Renal cortical epithelial cell (primary cell): ENCODE measurements at places on chromosomes 7 and 10. TPM values are rescaled to one million over a fixed set of nuclear protein-coding genes. Genes with fewer than 3 reads are reported as not detected.

The SFTPA1 gene
- total RNA-seq: not detected in 2 replicates

The MMRN2 gene
- total RNA-seq: 0.55 and 3.6 TPM in 2 replicates

The CALHM2 gene
- total RNA-seq: 0.80 and 0.87 TPM in 2 replicates

The TUBGCP2 gene
- 76.0 and 77.1 TPM in 2 replicates for total RNA-seq

The CCL24 gene
- not detected in 2 replicates for total RNA-seq

The TLX1 gene
- total RNA-seq: not detected in 2 replicates

The LRRTM3 gene
- total RNA-seq: not detected in 2 replicates

The NACAD gene
- 1.0 and 7.4 TPM in 2 replicates for total RNA-seq

The PTPN20 gene
- total RNA-seq: 7.3 and 9.5 TPM in 2 replicates

The HELLS gene
- 18.9 and 24.3 TPM in 2 replicates for total RNA-seq

The NPFFR1 gene
- total RNA-seq: under 0.01 TPM in 1 of 2 replicates, not detected in the other

The AKR1C8 gene
- 0.05 TPM in 1 of 2 replicates, not detected in the other for total RNA-seq

- no peak for DNase-seq
Observed at GRCh38 chr7:27944643-27945042, 204.7 kb downstream of the TAX1BP1 start.

GRCh38 chr10:88793712-88794299 lies 8.7 kb upstream of the LIPM start:
- peak; percentile 69 for DNase-seq

GRCh38 chr10:9362721-9363120 lies 1308.2 kb downstream of the GATA3 start:
- no peak for DNase-seq

- no peak for DNase-seq
Observed at GRCh38 chr10:86176850-86177536, 189.6 kb downstream of the GRID1 start.

- DNase-seq: no peak
Observed at GRCh38 chr10:22322641-22323160, 1.8 kb downstream of the BMI1 start.

GRCh38 chr7:26863518-26864308 lies 677 bp downstream of the SKAP2 start:
- DNase-seq: no peak

DNA sequence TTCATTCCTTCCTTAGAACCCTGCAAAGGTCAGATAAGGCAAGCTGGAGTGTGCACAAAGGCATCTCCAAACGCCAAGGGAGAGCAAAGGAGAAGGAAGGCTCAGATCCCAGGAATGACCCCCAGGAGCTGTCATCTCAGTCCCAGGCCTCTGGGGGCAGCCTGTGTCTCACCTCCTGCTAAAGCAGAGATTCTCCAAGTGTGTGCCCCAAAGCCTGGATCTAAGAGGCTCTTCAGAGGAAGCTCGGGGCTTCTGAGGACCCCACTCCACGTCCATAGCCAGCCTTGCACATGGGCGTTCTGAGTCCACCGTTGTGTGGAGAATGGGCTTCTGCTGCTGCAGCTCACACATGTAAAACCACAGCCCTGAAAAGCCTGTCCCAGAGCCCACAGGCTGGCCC lies 5.1 kb upstream of the GRID1 start:
- DNase-seq: no peak

DNA sequence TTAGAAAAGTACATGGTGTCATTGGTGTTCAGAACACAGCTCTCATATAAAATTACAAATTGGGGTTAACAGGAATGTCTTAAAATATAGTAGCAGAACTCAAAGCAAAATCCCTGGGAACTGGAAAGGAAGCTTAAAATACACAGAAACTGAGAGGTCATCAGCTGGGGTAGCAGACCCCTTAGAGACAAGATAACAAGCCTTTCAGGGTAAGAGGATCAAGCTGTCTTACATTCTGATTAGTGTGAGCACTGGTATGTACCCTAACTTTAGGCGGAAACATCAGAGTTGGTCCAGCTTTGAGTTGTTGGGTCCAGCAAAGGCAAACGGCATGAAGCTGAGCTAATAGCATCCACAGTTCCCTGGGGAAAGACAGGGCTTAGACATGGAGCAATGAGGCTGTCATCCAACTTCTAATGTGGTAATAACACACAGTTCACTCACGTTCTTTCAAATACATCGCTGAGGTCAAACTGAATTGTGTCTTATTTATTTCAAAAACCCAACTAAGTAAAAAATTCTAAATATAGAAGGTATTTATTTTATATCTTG lies 32.6 kb downstream of the ARHGAP21 start:
- no peak for DNase-seq

DNA sequence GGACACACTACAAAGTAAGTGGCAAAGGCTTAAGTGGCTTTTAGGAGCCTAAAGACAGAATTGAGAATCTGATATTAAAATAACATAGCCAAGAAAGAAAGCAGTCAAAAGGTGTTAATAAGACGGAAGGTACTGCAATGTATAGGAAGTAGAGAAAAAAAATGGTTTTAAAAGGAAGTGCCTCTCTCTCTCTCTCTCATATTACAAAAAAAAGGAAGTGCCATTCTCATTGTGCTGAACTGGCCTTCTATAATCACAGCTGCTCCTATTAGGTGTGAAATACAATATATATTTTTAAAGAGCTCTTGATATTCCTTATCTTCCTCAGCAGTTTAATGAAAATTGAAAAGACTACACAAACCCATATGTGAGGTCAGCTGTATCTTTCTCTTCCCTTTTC lies 199.4 kb upstream of the NPVF start:
- no peak for DNase-seq

GRCh38 chr10:132430231-132430743 lies 33.3 kb downstream of the PWWP2B start:
- no peak for DNase-seq

DNA sequence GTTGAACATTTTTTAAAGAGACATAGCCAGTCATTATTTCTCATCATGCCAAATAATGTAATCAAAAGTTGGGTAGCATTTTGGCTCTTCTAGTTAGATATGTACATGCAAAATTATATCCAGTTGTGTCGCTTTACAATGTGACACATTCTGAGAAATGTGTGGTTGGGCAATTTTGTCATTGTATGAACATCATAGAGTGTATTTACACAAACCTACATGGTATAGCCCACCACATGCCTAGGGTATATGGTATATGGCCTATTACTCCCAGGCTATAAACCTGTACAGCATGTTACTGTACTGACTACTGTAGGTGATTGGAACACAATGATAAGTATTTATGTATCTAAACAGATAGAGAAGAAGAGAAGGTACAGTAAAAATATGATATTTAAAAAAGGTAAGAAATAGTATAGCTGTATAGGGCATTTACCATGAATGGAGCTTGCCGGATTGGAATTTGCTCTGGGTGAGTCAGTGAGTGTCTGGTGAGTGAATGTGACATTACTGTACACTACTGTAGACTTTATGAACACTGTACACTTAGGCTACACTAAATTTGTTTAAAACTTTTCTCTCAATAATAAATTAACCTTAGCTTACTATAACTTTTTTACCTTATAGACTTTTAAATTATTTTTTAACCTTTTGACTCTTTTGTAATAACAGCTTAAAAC lies 16.5 kb downstream of the ZNF365 start:
- no peak for DNase-seq

- no peak for DNase-seq
Observed at GRCh38 chr7:131802195-131802864, 245.9 kb upstream of the PODXL start.

DNA sequence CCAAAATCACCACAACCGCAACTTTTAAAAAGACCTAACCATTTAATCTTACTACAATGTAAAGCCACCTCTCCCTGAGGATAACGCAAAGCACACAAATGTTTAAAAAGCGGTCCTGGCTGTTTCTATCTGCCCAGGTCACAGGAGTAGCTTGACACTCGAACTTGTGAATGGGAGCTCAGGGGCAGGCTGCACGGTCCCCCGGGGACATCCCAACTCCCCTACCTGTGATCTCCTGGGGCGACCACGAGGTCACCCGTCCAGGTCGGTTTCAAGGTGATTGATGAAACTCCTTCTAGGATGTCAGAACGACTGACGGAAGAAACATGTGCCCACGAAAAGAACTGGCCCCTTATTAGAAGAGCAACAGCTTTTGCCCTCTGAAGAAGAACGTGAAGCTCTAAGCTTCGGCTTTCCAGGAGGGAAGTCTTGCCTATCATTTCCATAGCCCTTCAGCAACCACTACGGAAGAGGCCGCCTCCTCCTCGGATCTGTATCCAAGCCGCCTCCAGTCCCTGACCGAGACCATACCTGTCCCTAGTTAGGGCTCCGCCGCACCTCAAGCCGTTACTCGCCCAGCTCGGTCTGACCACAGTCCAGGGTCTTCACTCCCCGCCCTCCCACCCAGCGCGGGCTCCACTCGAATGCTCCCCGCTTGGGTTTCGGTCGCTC lies 459 bp downstream of the CYCS start:
- peak; percentile 10 for DNase-seq

DNA sequence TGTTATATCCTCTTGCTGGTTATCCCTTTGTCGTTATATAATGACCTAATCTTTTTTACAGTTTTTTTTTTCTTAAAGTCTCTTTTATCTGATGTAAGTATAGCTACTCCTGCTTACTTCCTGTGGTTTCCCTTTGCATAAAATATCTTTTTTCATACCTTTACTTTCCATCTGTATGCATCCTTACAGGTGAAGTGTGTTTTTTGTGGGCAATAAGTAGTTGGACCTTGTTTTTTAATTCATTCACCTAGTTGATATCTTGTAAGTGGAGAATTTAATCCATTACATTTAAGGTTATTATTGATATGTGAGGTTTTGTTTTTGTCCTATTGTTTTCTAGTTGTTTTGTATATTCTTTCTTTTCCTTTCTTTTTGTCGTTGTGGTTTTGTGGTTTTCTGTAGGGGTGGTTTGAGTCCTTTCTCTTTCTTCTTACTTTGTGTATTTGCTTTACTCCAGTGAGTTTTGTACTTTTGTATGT lies 168.6 kb downstream of the MLLT10 start:
- DNase-seq: no peak

DNA sequence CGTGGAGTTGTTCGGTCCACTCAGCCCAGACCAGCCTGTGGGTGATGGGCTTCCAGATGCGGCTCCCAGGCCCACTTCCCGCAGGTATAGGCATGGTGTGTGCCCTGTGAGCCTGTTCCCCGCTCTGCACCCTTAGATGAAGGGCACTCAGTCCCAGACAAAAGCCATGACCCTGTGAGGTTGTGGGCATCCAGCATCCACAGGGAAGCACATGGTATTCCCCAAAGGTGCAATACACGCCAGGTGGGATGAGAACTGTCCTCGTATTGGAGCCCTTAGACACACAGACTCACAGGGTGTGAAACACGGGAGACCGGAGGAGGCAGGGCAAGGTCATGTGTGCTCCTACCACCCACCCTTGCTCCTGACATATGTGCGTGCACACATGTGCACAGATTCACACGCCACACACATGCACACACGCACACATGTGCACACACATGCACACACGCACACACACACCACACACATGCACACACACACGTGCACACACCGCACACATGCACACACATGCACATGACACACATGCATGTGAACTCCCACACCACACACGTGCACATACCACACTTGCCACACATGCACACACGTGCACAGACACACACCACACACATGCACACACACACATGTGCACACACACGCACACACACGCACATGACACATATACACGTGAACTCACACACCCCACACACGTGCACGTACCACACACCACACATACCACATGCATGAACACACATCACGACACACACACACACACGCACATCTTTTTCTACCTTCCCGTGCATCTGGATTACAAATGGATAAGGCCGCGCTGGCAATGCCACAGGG lies 319.4 kb downstream of the WDR37 start:
- no peak for DNase-seq

DNA sequence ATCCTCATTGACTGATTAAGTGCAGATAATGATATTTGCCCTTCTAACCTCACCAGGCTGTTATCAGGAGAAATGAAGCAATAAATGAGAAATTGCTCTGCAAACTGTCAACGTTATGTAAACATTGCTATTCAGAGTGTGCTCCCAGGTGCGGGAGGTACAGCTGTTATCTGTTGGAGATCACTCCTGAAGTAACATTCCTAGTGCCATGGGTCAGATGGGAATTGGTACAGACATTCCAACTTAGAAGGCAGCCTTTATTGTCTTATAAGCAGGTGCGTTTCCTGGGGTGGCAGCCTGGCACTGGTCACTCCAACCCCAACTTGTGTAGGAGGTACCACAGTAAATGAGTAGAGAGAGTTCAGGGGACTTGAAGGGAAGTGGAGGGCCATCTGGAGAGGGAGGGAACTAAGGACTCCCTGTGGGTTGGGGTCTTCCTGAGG lies 36.8 kb downstream of the HK1 start:
- no peak for DNase-seq

DNA sequence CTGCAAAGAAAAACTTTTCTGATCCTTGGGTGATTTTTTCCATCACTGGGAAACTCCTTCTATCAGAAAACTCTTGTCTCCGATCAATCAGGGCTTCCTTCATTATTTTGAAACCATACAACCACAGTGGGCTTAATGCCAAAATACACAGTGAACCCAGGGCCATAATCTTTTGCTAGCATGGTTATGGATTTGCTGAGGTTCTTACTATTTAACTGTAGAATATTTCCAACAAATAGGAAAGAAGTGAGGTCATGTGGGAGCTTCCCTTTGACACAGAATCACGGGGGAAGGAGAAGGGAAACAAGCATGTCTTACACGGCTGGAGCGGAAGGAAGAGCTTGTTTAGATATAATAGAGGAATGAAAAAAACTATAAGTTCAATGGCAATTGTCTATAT lies 1241.7 kb downstream of the REEP3 start:
- no peak for DNase-seq

GRCh38 chr7:17370901-17371585 lies 72.6 kb downstream of the AHR start:
- peak; percentile 32 for DNase-seq

- DNase-seq: no peak
Observed at GRCh38 chr7:142063551-142064442, 47.7 kb upstream of the MGAM2 start.

DNA sequence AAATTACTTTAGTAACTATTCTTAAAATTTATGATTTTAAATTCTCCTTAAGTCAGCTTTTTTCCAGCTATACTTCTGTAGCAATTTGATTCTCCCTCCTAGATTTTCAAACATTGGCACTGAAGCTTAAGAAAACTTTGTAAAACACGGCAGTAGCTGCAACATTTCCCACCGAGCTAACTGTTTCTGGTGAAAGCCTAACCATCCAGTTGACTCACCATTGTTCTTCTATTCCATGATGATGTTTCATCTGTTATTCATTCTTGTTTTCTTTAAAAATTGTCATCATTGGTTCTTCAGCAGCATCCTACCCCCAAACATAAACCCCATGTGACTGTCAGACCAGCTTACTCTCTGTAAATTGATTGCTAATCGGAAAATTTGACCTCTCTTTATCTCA lies 312.3 kb downstream of the DGKB start:
- DNase-seq: no peak

- DNase-seq: no peak
Observed at GRCh38 chr10:21100871-21101514, 203.9 kb upstream of the NEBL start.

GRCh38 chr7:37142958-37143357 lies 305.7 kb downstream of the ELMO1 start:
- no peak for DNase-seq
